ENCODE measurements at places on chromosomes 3 and 15. TPM values are rescaled to one million over a fixed set of nuclear protein-coding genes. Genes with fewer than 3 reads are reported as not detected.
A peak's percentile ranks its signal among the peaks of the same experiment; 100 is the strongest.

DNA sequence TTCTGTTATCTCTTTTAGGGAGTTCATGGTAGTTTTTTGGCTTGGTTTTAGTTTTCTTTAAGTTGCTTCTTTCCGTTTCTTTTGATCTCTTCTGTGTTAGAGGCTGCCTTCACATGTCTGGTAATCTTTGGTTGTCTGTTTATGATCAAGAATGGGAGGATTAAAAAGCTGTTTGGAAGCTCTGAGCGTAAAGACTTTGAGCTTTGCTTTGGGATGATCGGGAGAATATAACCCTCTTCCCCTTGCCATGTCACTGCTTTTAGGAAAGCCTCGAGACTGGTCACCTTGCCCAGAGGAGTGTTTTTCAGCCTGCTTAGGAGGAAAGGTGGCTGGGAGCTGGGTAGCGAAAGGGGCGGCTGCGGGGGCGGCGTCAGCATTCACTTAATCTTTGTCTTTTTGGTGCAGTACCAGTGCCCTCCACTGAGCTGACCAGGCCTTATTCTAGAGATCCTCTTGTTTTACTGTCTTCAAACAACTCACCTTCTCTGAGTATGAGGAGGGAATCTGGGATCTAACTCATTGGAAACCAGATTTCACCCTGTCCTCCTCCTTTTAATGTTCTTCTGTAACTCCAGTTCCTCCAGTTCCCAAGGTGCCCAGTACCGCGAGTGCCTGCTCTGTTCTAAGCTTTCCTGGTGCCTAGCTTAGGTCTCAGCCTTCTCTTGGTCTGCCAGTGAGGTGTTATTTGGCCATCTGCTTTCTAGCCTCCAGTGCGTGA, 15.5 kb downstream of the TATDN2 start:
- no peak for DNase-seq

The LNP1 gene
- total RNA-seq: 4.8 TPM

- no peak for DNase-seq
These were observed 350.3 kb upstream of the DPPA4 start for GRCh38 chr3:109687626-109688025.

GRCh38 chr3:60992395-60992794, 258.9 kb downstream of the FHIT start:
- DNase-seq: peak; percentile 20

GRCh38 chr3:64228110-64228509, 2.8 kb upstream of the PRICKLE2 start:
- no peak for DNase-seq

DNA sequence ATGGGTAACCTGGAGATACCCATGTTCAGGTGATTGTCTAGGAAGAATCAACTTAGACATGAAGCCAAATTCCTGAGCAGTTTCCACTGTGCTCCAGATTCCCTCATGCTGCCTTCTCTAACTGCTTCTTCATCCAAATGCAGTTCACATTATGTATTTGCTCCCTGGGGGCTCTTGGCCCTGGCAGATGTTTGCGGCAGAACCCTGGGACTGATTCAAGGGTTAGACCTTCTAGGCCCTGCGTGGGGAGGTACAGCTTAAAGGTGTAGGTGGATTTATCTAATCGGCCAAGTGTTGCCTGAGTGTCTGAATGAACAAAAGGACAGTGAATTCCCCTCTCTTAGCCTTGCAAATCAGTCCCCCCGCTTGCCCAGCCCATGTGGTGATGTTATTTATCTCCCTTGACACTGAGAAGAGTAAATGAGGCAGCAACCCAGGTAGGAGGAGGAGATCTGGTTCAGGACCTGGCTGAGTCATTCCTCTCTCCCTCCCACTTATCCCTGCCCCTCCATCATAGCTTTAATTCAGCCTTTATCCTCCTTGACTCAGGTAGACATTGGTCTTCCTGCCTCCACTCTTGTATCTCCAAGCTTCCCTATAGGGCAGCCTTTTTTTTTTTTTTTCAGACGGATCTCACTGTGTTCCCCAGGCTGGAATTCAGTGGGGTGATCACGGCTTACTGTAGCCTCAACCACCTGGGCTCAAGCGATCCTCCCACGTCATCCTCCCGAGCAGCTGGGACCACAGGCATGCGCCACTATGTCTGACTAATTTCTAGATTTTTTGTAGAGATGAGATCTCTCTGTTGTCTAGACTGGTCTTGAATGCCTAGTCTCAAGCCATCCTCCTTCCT, 54.8 kb downstream of the MAGEF1 start:
- no peak for DNase-seq

DNA sequence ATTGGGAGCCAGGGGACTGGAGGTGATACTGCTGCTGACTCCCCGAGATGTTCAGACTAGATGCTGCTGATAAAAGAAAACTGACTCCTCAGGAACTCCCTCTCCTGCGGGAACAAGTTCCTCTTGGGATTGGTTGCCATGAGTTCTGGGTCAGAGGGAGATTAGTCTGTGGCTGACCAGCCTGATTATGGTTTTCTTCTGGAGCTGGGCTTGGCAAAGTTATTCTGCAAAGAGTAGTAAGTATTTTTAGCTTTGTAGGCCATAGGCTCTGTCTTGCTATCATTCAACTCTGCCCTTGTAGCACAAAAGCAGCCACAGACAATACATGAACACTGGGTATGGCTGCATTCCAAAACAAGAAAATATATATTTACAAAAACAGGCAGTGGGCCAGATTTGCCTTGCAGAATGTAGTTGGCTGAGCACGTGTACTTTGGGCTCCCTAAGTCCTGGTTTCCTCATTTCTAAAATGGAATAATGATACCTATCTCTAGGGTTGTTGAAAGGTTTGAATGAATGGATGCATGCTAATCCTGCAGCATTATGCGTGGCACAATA, 796.8 kb downstream of the AGBL1 start:
- no peak for DNase-seq

DNA sequence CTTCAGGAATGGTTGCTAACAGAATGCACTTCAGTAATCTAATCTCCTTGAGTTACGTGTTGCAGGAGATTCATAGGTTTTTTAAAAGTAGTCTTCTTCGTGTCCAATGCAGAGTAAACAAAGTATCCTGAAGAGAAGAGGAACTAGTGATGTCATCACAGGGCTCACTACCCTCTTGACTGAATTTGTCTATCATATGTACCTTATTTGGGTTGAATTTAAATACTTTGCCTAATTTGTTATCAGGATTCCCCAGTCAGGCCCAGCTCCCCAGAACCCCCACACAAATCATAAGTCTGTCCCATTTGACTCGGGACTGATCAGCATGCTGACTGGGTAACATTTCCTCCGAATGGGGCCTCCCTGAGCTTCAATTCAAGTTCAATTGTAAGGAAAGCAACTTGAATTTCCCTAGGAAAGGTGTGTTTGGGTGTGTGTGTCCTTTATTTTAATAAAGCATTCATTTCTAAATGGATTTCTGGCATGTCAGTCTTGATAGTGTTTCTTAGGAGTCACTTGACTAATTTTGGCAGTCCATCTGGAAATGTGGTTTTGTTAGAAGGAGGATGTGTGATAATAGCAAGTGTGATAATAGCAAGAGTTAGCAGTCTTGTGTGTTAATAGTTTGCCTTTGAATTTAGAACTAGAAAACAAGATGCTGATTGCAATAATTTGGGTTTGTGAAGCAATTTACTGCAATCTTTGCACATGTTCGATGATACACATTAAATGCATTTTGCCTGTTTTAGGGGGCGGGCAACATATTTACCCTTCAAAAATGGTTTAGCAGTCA, 21.9 kb downstream of the OXNAD1 start:
- no peak for DNase-seq

- no peak for DNase-seq
These were observed 84.1 kb downstream of the LRIG1 start for GRCh38 chr3:66416556-66417304.

GRCh38 chr3:127784865-127785710, 37.2 kb downstream of the MGLL start:
- no peak for DNase-seq

GRCh38 chr15:80283531-80283930, 31.5 kb upstream of the CTXND1 start:
- no peak for DNase-seq

- DNase-seq: no peak
These were observed 954.3 kb downstream of the SQOR start for GRCh38 chr15:46589088-46589487.

DNA sequence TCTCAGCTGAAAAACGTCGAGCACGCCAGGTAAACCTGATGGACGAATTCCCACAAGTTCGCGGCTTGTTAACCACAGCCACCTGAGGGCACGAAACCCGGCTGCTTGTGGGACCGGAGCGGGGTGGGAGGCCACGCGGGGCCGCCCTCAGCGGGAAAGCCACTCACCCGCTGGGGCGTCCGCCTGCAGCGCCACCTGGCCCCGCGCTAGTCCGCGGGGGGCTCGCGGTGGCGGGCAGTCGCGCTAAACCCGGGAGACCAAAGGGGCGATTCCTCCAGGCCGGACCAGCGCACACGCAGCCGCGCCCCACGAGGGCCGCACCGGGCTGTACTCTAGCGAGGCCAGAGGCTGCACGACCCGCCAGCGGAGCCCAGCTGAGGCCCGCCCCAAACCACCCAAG, 15.7 kb upstream of the CFAP161 start:
- no peak for DNase-seq

GRCh38 chr15:60392601-60392985, 5.2 kb downstream of the ANXA2 start:
- DNase-seq: no peak

All from tibial nerve (tissue), 4 donors.